ENCODE measurements at places on chromosomes 2 and 18.

GRCh38 chr2:218001629-218002028 is 1.2 kb downstream of the TNS1 start:
- no peak for DNase-seq

DNA sequence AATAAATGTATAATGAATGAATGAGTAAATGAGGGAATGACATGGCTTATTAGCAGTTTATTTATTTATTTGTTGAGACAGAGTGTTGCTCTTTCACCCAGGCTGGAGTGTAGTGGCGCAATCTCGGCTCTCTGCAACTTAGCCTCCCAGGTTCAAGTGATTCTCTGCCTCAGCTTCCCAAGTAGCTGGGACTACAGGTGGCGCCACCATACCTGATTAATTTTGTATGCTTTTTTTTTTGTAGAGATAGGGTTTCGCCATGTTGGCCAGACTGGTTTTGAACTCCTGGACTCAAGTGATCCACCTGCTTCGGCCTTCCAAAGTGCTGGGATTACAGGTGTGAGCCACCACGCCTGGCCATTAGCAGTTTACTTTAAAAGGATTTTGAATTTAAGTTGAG is 100.3 kb upstream of the CAVIN2 start:
- DNase-seq, result no peak

DNA sequence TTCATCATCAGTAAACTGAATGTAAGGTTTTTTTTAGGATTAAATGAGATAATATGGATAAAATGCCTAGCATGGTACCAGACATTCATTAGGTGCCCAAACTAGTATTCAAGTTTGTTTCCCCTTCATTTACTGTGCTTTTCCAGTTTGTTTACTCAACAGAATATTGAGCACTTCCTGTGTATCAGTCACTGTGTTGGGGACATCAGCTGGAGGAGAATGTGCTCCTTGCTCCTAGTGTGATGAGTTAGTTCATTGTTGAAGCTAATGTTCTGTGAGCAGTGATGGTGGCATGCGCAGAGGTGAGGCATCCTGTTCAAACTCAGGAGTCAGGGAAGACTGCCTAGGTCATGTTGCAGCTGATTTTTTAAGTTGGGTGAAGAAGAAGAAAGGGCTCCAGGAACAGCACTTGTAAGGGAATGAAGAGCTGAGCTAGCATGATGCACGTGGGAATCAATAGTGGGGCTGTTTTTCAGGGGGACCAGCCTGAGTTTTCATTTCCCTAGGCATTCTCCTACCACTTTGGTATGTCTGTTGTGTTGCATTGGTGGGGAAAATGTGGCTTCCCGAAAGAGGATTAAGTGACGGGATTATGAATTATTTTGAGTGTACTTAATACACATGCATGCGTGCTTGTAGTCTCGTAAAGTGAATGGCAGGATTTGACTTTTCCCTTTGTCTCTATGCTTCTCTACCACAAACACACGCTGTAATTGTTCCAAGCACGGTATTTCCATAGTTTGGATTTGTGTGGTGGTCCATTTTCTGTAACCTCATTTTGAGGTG is 23.7 kb downstream of the TTLL4 start:
- DNase-seq, result no peak

DNA sequence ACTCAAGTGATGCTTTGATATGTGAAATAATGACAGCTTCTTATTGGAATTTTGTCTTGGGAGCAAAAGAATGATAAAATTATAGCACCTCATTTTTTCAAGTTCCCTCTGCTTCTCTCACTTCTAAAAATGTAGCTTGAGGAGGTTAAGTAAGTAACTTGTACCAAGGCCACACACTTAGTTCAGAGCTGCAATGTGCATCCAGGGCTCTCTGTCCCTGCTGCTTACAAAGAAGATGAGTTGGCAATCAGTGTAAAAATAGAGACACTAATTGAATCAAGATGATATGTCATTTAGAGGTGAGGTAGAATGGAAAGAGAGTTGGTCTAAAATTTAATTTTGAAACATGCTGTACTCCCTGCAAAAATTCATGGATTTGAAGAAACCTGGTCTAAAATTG is 312.0 kb upstream of the TNP1 start:
- DNase-seq, result no peak

GRCh38 chr2:24618144-24618543 is 127.1 kb downstream of the NCOA1 start:
- DNase-seq, result no peak

DNA sequence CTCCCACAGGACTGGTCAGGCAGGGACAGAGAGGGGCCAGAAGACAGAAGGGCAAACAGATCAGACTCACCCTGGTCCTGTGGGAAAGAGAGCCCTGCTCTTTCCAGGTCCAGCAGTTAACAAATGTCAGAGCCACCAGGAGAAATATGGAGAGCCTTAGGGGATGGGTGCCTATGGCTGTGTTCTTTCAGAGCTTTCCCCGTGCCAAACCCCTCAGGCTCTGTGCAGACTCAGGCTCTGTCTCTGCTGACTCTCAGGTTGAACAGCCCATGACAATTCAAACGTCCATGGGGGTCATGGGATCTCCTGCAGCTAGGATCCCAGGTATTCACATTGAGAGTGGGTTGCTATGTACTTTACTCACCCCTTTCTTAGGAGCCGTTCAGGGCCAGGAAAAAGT is 120.8 kb upstream of the ERBB4 start:
- DNase-seq, result no peak

DNA sequence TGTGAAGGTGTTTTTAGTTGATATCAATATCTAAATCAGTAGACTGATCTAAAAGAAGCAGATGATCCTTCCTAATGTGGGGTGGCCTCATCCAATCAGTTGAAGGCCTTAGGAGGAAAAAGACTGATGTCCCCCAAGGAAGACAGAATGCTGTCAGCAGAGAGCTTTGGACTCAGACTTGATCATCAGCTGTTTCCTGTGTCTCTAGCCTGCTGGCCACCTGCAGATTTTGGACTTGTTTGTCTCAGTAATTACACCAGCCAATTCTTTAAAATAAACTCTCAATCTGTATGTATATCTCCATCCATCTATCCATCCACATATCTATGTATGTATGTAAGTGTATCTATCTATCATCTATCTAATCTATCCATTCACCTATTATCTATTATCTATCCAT is 301.3 kb downstream of the LPIN1 start:
- DNase-seq, result no peak

- DNase-seq, result no peak
These were observed 7.2 kb upstream of the GPC1 start for GRCh38 chr2:240428245-240428644.

- no peak for DNase-seq
These were observed 227.4 kb downstream of the PID1 start for GRCh38 chr2:229043681-229044080.

- DNase-seq, result no peak
These were observed 109.1 kb upstream of the CRIM1 start for GRCh38 chr2:36246320-36246990.

GRCh38 chr2:202705446-202706020 is 70.8 kb downstream of the FAM117B start:
- no peak for DNase-seq

- no peak for DNase-seq
These were observed 4.0 kb upstream of the RTN4 start for GRCh38 chr2:55054106-55054875.

GRCh38 chr2:175599966-175600831 is 401.9 kb downstream of the LNPK start:
- DNase-seq, result no peak

- DNase-seq, result no peak
These were observed 208.2 kb upstream of the CHAC2 start for GRCh38 chr2:53559302-53559966.

GRCh38 chr2:62423883-62424458 is 82.0 kb downstream of the TMEM17 start:
- no peak for DNase-seq

- no peak for DNase-seq
These were observed 66.6 kb downstream of the ZFP36L2 start for GRCh38 chr2:43159797-43160196.

DNA sequence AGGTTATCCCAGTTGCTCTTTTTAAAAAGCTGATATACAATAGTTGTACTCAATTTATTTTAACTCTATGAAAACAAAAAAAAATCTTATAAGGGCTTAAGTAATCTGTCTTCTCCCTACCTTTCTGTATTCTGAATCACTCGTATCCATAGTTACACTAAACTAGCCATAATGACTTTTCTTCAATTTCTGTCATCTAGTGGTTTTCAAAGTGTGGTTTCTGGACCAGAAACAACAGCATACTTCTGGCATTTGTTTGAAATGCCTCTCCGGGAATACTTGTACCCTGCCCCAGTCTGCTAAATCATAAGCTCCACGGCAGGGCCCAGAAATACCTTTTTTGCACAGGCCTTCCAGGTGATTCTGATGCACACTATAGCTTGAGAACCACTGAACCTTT is 253.6 kb downstream of the LRRTM4 start:
- no peak for DNase-seq

DNA sequence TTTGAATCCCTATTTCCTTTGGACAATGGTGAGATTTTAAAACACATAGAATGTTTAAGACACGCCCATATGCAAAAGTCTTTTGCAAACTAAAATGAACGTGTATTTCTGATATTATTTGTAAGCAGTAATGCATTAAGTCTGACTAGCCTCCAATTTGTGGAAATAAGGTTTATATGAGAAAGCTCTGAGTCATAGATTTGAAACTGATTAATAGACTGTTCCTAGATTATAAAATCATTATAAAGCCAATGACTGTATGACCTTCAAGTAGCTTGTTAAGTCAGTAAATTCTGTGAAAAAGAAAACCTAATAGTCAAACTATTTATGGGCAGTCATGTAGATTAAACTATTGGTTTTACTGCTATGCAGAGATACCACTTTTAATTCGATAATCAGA is 12.8 kb upstream of the EFEMP1 start:
- DNase-seq, result no peak

DNA sequence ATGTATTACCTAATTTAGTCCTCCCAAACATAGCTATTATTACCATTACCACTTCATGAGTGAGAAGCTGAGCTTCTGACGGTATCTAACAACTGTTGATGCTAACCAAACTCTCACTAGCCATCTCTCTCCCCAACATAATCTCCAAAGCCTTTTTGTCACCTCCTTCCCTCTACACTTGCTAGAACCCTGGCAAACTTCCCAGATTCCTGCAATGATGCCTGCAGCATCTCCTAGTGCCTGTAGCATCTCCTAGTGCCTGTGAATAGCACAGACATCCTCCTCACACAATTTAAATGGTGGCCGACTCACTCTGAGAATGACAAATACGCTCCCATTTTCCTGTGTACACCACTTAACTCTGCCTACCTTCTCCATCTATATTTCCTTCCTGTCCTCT is 126.7 kb downstream of the STK39 start:
- no peak for DNase-seq

DNA sequence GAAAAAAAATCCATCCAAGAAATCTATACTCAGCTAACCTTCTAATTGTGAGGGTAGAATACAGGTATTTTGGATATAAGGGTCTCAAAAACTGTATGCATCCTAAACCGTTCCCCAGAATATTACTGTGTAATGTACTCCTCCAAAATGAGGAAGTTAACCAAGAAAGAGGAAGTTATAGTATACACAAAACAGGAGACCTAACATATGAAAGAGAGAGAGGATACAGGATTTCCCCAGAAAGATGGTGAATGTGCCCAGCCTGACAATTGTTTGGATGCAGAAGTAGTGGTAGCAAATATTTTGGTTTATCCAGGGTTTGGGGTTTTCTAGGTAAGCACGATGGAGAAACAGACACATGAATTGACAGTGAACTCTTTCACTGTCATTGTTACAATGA is 50.6 kb downstream of the GALNT3 start:
- DNase-seq, result no peak

DNA sequence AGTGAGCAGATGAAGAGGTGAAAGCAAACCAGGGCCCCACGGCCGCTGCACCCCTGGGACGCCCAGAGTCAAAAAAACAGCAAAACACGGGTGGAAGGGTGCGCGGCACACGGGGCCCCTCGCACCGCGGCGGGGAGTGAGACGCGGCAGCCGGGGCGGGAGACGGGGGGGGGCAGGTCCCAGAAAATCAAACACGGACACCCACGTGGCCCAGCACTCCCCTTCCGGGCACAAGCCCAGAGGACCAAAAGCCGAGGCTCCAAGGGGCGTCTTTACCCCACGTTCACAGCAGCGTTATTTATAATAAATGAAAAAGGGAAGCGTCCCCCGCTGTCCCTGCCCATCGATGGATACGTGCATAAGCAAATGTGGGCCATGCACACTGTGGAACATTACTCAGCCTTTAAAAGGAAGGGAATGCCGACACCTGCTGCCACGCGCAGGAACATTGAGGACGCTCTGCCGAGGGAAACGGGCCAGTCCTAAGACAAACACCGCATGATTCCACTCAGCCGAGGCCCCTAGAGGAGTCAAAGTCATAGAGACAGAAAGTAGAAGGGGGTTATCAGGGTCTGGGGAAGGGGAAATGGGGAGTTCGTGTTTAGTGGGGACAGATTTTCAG is 677 bp upstream of the COPS9 start:
- no peak for DNase-seq

GRCh38 chr2:216535454-216535995 is 36.9 kb downstream of the RPL37A start:
- no peak for DNase-seq

- DNase-seq, result no peak
These were observed 137.3 kb upstream of the GLI2 start for GRCh38 chr2:120598416-120598815.

DNA sequence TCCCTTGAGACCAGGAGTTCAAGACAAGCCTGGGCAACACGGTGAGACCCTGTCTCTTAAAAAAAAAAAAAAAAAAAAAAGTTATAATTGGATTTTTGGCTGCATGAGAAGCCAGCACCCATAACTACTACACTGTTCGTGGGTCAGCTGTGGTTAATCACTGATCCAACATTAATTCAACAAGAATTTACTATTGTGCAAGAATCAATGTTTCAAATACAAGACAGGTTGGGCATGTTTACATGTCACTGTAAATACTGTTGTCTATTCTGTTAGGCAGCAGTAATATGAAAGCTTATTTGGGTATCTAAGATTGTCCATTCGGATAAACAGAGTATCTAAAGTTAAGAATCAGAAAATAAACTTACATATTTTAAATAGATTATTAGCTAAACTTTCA is 62.3 kb downstream of the ESCO1 start:
- DNase-seq, result no peak

- DNase-seq, result no peak
These were observed 25.5 kb downstream of the MRPL35 start for GRCh38 chr2:86224645-86225355.

- no peak for DNase-seq
These were observed 58.2 kb downstream of the HS6ST1 start for GRCh38 chr2:128260239-128261138.

GRCh38 chr18:26227051-26227670 is 916 bp downstream of the TAF4B start:
- DNase-seq, result no peak

- no peak for DNase-seq
These were observed 62.5 kb downstream of the SERTAD2 start for GRCh38 chr2:64591188-64591587.

GRCh38 chr18:13477147-13477683 is 249.1 kb downstream of the FAM210A start:
- no peak for DNase-seq

- DNase-seq, result no peak
These were observed 111.6 kb downstream of the FAM210A start for GRCh38 chr18:13614641-13615288.

GRCh38 chr2:11539317-11540147 is 5.7 kb downstream of the GREB1 start:
- DNase-seq, result no peak
